Hematopoietic multipotent progenitor cell treated with erythropoietin and hydrocortisone succinate and interleukin-3 and kit ligand, for 17 days (in vitro differentiated cells): ENCODE measurements at places on chromosomes 7 and 10.

GRCh38 chr10:10259013-10259412 lies 758.7 kb upstream of the CELF2 start:
- DNase-seq, result no peak

GRCh38 chr10:42973870-42974692 lies 102.8 kb upstream of the RET start:
- DNase-seq, result no peak

DNA sequence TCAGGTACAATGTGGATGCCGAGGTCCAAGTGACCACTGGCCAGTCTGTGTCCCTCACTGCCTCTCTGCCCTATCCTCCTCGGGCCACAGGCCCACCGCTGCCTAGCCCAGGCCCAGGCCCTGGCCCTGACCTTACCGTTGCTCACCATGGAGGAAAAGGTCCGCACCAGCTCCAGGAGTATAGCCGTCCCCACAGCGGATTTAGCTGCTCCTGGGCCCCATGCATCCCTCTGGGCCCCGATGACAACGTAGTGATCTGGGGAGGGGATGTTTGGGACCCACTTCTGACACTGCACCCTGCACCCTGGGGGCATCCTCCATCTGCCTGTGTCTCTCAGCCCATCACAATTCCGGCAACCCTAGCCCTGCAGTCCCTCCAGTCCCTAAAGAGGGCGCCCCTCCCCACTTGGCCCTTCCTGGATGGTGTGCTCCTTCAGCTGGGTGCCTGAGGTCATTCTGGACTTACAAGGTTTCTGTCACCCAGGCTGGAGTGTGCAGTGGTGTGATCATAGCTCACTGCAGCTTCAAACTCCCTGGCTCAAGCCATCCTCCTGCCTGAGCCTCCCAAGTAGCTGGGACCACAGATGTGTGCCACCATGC lies 12.1 kb downstream of the TFR2 start:
- DNase-seq, result peak; percentile 28

- no peak for DNase-seq
These were observed 480.2 kb downstream of the KCNMA1 start for GRCh38 chr10:77157248-77158019.

DNA sequence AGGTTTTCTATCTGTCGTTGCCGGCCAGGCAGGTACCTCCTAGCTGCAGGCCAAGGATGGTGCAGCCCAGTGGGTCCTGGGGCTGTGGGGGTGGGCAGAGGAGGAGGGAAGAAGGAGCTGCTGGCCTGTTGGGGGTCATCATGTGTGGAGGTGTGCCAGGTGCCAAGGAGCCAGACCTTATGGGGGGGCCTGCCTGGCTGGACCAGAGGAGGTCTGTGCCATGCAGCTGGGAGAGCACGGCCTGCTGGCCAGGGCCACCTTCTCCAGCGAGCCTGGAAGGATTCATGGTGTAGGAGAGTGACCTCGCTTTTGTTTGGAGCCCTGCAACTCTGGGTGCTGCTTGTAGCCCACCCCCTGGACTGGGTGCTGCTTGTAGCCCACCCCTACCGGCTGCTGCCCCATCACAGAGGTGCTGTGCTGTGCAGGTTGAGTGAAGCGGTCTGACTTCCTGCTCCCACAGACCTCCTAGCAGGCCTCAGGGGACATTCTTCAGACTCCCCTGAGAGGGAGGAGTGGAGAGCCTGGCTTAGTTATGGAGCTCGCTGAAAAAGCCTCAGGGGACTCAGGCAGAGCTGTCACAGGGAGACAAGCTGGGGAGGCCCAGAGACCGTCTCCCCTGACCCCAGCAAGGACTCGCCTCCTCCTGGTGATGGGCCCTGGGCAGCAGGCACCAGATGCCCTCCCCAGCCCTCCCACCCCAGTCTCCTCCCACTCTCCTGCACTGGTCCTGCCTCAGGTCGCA lies 67.7 kb upstream of the AQP1 start:
- DNase-seq, result no peak

DNA sequence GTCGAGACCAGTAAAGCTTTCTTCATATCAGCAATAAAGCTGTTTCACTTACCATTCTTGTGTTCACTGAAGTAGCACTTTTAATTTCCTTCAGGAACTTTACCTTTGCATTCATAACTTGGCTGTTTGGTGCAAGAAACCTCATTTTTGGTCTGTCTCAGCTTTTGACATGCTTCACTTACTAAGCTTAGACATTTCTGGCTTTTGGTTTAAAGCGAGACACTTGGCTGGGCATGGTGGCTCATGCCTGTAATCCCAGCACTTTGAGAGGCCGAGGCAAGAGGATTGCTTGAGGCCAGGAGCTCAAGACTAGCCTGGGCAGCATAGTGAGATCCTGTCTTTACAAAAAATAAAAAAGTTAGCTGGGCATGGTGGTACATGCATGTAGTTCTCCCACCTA lies 15.8 kb downstream of the PLEKHA1 start:
- DNase-seq, result no peak

DNA sequence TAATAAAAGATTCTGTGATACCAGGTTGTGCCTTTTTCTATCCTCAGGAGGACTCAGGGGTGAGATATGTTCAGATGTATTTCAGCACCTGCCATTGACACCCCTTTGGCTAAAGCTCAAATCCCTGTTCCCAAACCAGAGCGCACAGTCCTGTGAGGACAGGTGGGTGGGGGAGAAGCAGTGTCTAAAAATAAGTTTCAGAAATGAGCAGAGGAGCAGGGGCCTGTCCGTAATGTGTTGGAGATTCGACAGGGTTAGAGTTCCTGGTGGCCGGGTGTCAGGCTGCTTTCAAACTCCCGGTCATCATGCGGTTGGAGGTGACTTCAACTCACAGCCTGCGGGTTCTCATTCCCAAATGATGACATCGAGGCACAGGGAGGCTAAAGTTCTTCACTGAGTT lies 211.5 kb downstream of the KLF6 start:
- no peak for DNase-seq

DNA sequence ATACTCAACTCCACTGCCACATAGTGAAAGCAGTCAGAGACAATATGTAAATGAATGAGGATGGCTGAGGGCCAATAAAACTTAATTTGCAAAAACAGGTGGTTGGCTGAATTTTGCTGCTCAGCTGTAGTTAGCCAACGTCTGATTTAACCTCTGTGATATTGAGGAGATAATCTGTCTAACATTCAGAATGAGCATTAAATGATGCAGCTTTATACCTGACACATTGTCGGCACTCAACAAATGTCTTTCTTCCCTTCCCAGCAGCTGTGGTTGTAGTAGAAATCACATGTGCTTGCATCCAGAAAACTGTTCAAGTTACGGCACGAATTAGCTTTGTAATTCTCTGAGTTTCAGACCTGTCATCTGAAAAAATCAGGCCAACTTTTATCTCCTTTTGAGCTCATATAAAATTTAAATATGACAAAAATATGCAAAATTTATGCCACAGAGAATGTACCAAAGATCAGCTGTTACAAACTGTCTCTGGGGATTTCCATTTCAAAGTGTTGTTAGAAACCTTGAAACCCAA lies 1239.7 kb downstream of the GATA3 start:
- DNase-seq, result no peak

DNA sequence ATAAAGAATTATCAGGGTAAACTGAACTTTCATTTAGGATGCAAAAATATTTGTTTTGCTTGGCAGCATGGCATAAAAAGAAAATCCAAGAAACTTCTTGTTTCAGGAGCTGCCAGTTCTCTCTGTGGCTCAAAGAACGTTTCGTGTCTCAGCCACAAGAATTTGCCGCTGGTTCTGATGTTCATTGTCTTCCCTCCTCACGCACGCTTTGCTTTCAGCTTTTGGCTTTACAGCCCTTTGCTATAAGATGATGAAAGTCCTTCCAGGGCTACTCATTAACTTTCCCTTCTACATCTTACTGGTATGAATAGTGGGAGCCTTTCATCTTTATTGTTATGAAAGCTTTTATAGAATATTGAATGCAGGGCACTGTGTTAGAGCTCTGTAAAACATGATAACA lies 124.7 kb downstream of the BICC1 start:
- no peak for DNase-seq

DNA sequence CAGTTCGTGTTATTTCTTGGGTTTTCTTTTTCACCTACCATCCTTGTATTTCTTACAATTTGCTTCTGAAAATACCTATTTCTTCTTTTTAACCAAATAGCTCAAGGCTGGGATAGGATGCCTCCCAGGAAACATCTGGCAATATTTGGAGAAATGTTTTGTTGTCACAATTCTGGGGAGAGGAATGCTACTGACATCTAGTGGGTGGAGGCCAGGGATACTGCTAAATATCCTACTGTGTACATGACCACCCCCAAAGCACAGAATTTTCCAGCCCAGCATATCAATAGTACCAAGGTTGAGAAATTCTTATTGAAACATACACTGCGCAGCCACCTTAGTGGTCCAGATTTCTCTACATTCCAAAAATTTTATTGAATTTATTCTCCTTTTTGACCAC lies 55.5 kb downstream of the CNTNAP2 start:
- no peak for DNase-seq

DNA sequence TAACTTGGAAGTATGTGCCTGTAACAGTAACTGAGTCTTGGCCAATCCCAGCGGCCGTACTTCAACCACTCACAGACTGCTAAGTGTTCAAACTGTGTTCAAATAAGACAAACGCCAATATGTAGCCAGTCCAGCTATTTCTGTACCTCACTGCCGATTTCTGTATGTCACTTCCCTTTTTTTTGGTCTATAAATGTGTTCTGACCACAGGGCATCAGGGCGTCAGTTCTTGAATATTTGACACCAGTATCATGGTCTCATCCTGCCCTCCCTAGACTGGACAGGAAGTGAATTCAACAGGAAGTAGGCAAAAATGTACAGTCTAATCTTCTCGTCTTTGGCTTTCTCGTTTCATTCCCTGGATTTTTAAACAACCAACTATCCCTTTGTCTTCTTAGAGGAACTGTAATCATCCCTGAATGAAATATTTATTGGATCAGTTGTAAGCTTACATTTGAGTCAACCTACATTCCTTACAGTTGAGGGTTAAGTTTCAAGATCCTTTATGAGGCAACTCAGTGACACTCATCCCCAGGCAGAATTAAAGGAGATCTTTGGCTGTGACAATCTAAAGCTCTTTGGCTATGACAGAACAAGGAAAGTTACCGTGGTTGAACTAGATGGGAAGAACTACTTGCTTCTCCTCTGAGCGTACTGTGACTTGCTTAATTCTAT lies 232.7 kb downstream of the NSUN6 start:
- no peak for DNase-seq

GRCh38 chr10:77290528-77291155 lies 347.0 kb downstream of the KCNMA1 start:
- DNase-seq, result no peak

DNA sequence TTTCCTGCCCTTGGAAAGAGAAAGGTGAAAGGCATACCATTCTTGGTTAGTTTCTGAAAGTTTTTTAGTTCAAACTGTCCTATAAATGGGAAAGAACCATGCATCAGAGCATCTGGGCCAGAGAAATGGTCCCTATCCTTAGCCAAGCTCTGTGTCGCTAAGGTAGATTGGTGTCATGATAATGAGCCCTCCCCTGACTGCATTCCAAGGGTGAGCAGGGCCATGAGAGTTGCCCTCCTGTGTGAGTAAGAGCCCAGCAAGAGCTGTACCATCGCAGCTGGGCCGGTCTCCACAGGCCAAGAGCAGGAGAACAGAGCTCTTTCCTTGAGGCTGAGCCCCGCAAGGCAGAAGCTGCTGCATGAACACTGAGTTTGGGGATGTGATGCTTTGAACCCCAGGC lies 30.3 kb downstream of the GRB10 start:
- DNase-seq, result no peak

GRCh38 chr7:112788778-112789343 lies 1.3 kb downstream of the TMEM168 start:
- no peak for DNase-seq

DNA sequence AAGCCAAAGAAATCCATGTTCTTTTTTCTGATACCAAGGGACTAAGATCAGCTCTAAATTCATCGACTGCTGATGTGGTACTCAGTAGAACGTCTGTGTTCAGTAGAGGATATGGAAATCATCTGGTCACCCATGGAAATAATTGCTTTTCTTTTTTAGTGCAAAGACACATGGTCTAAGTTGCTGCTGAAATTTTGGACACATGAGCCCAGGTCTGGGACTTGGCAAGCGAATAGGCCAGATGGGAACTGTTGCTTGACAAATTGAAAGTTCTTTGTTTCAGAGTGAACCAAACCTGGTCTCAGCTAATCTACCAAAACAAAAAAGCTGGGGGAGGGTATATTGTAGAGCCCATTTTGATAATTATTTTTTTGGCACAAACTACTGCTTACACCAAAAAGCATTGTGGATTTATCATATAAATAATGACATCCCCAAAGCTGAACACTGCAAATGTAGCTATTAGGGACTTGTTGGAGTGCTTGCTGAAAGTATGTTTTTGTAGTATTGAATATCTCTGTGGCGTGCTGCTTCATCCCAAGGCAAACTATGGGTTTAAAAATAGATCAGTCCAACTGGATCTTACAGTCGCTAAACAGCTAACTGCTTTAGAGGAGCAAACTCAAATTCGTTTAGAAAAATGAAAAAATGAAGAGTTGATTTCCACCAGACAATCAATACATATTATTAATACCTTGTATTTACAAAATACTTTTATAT lies 144.7 kb downstream of the TRIL start:
- no peak for DNase-seq

- no peak for DNase-seq
These were observed 110.5 kb upstream of the HABP2 start for GRCh38 chr10:113442336-113442735.

DNA sequence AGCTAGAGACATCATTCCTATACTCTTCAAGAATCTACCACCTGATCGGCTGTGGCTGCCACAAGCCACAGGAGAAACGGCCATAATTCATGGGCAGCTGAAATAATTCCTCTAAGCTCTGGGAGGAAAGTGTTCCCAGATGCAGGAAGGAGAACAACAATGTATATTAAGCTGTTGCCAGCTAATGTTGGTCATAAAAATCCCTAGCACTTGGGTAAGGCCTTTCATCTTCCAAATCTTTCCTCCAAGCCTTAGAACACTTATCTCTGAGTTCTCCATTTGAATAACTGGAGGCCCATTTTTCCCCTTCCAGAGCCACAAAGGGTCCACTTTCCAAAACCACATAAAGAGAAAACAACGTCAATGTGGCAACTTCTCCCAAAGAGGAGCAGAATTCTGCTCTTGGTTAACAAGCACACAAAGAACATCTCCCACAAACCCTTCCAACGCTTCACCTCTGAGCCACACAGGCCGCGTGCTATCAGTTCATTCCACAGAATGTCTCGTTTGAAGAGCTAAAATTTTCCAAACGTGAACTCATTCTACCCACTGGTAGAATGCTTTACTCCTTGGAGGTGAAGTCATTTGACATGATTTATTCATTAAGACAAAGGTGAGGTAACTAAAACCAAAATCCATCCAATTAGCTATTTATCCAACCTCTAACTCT lies 11.2 kb downstream of the KCNMA1 start:
- DNase-seq, result no peak

- DNase-seq, result no peak
These were observed 29.8 kb downstream of the CALCR start for GRCh38 chr7:93544691-93545090.
